ENCODE measurements at places on chromosomes 2 and 18.

GRCh38 chr18:51516478-51517038 lies 319.1 kb upstream of the MEX3C start:
- no peak for DNase-seq

- no peak for DNase-seq
These were observed 119.3 kb upstream of the RIOK3 start for GRCh38 chr18:23333827-23334226.

GRCh38 chr2:167380555-167380954 lies 492.3 kb downstream of the XIRP2 start:
- no peak for DNase-seq

GRCh38 chr2:238162846-238163441 lies 4.2 kb downstream of the ERFE start:
- no peak for DNase-seq

DNA sequence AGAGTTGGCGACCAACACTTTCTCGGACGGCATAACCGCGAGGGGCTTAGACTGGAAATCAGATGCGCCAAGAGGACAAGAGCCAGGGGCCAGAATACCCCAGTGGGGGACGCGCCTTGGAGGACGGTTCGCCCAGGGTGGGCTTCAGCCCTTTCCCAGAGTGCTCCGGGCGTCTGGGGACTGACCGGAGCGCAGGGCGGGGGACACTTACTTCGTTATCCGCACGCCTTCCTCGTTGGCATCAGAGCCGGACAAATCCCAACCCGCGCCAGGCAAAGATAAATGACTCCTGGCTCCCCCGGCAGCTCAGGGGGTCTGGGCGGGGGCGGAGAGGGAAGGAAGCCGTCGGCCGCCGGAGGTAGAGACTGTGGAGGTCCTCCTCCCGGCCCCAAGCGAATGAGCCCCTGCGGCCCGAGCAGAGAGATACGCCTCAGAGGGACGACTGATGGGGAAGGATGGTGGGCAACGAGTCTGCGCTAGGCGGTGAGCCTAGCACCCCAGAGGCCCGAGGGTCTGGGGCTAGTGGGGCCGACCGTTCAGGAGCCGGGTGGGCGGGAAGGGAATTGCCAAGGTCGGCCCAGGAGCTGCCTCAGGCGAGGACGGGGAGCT lies 4.7 kb upstream of the SATB2 start:
- DNase-seq: no peak

- no peak for DNase-seq
These were observed 203.7 kb downstream of the KLHL29 start for GRCh38 chr2:23588508-23589201.

GRCh38 chr18:62937065-62937464 lies 221.7 kb downstream of the PHLPP1 start:
- DNase-seq: no peak

GRCh38 chr2:229174794-229175496 lies 96.1 kb downstream of the PID1 start:
- DNase-seq: no peak

DNA sequence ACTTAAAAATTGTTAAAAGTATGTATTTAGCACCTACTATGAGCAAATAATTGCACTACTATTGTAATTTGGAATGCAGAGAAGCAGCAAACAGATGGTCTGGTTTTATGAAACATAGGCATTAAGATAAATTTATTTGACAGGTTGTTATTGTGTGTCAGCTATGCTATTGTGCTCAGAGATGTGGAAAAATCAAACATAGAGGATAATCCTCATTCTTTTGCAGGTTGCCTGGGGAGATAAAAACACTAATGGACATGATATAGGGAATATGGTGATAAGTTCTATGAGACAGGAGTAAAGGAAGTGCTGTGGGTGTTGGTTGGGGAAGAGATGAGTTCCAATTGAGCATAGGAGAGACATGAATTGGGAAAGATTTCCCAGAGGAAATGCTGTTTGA lies 71.3 kb downstream of the PPP1R1C start:
- no peak for DNase-seq
